H1 (cell line): ENCODE measurements at places on chromosomes 16 and 17. TPM values are rescaled to one million over a fixed set of nuclear protein-coding genes. Genes with fewer than 3 reads are reported as not detected.

GRCh38 chr16:70689970-70690891, 4.4 kb upstream of the MTSS2 start:
- no peak for DNase-seq

DNA sequence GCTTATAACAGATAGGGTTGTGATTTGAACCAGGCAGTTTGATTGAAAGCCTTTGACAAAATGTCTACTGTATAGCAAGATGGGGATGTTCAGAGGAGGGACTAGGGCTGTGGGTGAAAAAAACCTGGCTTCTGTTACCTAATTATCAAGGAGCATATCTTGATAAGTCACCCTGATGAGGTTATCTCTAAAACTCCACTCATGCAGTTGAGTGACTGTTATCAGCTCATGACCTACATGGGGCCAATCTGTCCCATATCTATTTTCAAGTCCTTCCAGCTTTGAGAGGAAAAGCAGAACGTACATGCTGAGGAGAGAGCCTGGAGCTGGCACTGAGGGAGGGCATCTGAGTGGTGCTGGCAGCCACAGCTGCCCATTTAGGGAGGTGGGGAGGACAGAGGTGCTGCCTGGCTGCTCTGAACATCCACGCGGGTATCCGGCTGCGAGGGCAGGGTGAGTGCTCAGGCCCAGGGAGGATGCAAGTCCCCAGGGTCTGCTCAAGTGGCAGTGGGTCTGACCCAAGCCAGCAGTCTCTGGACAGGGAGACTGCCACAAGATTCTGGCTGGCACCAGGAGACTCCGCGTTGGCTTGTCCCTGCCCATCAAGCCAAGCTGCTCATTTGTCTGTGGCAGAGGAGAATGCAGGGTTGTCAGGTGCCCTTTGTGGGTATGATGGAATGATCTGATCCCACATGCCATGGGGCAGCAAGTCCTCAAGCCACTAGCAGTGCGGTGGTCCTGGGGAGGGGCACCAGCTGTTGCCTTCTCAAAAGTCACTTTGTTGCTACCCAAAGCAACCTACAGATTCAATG, 29.2 kb downstream of the ATPAF2 start:
- DNase-seq: no peak

The KLHL10 gene
- 0.19 TPM in 1 of 2 replicates, not detected in the other for total RNA-seq

DNA sequence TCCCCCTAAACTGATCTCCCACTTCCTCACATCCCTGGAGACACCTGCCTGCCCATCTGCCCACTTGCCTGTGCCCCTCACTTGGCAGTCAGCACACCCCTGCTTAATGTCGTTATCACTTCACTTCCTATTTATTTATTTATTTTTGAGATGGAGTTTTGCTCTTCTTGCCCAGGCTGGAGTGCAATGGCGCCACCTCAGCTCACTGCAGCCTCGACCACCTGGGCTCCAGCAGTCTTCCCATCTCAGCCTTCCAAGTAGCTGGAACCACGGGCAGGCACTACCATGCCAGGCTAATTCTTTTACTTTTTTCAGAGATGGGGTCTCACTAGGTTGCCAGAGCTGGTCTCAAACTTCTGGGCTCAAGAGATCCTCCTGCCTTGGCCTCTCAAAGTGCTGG, 23.5 kb upstream of the PHOSPHO1 start:
- no peak for DNase-seq

DNA sequence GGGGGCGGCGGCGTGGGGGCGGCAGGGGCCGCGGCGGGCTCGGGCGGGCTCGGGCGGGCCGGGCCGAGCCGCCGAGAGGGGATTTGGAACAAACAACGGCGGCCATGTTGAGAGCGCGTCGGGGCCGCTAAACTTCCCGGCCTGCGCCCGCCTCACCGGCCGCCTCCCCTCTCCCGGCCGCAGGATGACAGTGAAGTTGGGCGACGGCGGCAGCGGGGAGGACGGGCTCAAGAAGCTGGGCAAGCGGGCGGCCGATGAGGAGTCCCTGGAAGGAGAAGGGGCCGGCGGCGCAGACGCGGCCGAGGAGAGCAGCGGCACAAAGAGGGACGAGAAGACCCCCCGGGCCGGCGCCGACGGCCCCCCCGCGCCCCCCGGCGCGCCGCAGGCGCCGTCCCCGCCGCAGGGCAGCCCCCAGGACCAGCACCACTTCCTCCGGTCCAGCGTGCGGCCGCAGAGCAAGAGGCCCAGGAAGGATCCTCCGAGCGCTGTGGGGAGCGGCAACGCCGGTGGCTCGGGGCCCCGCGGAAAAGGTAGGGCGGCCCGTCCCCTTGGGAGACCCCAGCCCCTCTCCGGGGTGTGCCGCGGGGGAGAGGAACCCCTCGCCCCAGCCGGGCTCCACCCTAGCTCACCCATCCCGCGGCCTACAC, 2.4 kb downstream of the CRAMP1 start:
- DNase-seq: no peak

- no peak for DNase-seq
Observed at GRCh38 chr17:19867079-19867328, 732 bp downstream of the ULK2 start.

The HOXB1 gene
- not detected in 2 replicates for total RNA-seq

- no peak for DNase-seq
Observed at GRCh38 chr17:47727704-47728036, 5.4 kb upstream of the TBX21 start.

The AMFR gene
- total RNA-seq: 20.4 and 21.7 TPM in 2 replicates

GRCh38 chr16:2189252-2189893, 7.0 kb downstream of the CASKIN1 start:
- DNase-seq: no peak

- no peak for DNase-seq
Observed at GRCh38 chr16:85612191-85612800, 826 bp upstream of the GSE1 start.

The CCL4 gene
- not detected in 2 replicates for total RNA-seq

The C16orf86 gene
- total RNA-seq: 2.0 and 2.3 TPM in 2 replicates

- DNase-seq: no peak
Observed at GRCh38 chr16:64991001-64991400, 130.9 kb downstream of the CDH11 start.

DNA sequence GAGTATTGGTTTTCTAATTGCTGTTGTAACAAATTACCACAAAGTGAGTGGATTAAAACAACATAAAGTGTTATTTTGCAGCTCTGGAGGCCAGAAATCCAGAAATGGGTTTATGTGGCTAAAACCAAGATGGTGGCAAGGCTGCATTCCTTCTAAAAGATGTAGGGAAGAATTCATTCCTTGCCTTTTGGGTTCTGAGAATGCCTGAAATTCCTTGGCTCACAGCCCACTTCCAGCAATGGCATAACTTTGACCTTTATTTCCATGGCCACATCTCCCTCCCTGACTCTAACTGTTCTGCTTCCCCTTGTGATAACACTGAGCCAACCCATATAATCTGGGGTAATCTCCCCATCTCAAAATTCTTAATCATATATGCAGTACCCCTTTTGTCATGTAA, 269.6 kb upstream of the RPL38 start:
- DNase-seq: no peak

DNA sequence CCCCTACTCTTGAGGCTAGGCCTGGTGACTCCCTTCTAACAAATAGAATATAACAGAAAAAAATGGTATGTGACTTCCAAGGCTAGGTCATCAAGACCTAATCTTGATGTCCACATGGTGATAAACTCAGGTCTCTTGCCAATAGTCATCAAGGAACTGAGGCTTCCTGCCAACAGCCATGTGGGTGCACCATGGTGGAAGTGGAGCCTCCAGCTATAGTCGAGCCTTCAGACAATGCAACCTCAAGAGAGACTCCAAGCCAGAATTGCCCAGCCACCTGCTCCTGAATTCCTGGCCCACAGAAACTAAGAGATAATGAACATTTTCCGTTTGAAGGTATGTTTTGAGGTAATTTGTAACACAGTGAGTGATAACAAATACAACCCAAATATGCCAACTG, 55.9 kb upstream of the SREBF1 start:
- DNase-seq: no peak

- DNase-seq: peak; percentile 86
Observed at GRCh38 chr17:5237541-5238016, 2.9 kb upstream of the SCIMP start.

DNA sequence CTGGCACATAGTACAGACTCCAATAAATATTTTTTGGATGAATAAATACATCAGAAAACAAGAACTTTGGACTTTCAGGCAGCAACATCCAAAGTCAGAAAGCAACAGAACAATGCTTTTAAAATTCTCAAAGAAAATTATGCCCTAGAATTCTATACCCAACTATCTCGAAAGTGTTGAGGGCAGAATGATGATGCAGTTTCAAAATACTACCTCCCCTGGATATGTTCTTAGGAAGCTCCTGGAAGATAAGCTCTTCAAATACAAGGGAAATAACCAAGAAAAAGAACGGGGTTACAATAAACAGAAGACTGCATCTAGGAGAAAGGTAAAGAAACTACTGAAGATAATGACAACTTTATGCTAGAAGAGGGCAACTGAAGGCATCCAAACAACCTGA, 11.0 kb downstream of the SIAH1 start:
- DNase-seq: no peak

The CRYBA1 gene
- not detected in 2 replicates for total RNA-seq

DNA sequence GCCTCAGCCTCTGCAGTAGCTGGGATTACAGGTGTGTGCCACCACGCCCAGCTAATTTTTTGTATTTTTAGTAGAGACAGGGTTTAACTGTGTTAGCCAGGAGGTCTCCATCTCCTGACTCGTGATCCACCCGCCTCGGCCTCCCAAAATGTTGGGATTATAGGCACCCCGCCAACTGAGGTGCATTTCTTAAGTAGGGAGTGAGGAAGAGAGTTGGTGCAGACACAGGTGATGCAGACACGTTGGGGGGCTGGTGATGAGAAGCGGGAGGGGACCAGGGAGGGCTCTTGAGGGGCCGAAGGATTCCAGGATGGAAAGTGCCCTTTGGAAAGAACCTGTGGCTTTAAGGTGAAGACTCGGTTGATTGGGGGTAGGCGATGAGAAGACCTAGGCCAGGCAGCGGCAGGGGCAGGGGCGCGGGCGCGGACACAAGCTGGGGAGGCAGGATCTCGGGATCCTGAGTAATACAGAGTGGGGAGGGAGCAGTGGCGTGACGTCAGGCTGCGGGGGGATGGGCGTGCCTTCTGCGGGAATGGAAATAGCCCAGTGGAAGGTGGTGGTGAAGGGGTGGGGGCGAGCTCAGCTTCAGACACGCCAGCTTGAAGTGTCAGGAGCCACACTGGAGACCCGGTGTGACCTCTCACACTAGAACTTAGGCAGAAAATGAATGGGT, 2.5 kb upstream of the ATP6V0C start:
- no peak for DNase-seq

DNA sequence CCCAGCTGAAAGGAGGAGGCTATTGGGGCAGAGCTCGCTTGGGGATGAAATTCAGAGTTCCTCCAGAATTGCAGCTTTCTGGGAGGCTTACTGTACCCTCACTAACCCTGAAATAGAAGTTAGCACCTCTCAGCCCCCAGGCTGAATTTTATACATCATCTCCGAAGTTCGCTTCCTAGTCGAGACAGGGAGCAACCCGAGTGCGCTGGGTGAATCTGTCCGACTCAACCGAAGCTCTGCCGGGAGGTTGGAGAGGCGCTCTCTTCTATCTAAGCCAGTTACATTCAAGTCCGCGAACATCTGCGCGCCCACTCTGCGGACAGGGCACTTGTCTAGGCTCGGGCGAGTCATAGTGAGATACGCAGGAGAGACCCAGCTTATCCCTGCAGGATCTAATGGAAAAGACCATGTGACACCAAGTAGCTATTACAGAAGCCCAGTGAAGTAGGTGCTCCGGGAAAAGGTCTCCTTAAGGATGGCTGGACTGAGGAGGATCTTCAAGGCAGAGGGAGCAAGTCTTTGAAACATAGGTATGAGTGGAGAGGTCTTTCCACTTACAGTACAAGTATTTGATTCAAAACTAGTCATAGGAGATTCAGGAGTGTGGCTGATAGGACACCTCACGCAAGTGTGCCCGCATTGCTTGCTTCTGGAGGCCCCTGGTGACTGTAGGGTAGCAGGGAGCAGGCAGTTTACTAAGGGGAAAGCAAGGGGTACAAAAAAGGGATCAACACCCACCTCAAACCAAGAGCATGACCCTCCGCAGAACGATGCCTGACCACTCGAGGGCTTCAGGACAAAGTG, 646 bp upstream of the HES7 start:
- DNase-seq: no peak

- peak; percentile 29 for DNase-seq
Observed at GRCh38 chr17:40219594-40220338, 662 bp downstream of the WIPF2 start.

The TPSAB1 gene
- total RNA-seq: not detected in 2 replicates

The SP6 gene
- total RNA-seq: 1.5 and 1.6 TPM in 2 replicates

DNA sequence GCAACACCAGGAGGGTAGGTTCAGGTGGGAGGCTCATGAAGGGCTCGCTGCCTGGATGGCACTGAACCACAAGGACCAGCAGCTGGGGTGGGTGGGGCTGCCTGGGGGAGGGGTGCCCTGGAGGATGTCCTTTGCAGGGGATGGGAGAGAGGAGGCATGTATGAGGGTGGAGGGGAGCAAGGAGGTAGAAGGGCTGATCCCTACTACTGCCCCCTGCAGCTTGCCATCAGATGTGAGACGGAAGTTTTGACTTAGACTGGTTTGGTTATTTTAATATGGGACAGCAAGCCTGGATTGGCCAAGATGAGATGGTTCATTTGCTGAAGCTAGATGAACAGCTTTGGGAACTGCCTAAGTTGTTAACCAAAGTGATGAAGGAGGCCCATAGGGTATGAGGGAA, 115.9 kb downstream of the SEC14L1 start:
- no peak for DNase-seq

GRCh38 chr17:83178533-83179304, 99.3 kb downstream of the METRNL start:
- no peak for DNase-seq

GRCh38 chr16:72015124-72015523, 6.6 kb downstream of the DHODH start:
- no peak for DNase-seq

GRCh38 chr17:56939869-56940484, 20.9 kb downstream of the COIL start:
- peak; percentile 45 for DNase-seq

The GNAO1 gene
- 30.2 and 34.4 TPM in 2 replicates for total RNA-seq

DNA sequence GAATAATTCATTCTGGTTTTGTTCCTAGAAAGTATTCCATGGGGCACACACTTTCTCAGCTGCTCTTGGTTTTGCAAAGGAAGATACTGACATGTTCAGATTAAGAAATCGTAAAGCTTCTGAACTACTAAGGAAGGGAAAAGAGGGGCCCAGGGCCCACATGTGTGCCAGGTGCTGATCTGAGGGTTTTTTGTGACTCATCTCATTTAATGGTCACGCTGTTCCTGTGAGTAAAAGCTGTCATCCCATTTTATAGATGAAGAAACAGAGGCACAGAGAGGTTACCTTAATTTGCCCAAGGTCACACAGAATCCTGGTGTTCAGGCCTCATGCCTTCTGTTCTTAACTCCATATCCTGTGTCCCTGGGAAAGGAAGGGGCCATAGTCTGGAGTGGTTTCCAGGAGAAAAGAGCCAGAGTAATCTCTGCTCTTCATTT, 113.2 kb downstream of the MSI2 start:
- no peak for DNase-seq

The SLC5A10 gene
- total RNA-seq: 0.11 TPM in 1 of 2 replicates, not detected in the other

The CCDC40 gene
- total RNA-seq: 11.5 and 11.6 TPM in 2 replicates

GRCh38 chr16:76988526-76988925, 202.5 kb upstream of the MON1B start:
- no peak for DNase-seq

The CHD9NB gene
- 3.8 and 4.5 TPM in 2 replicates for total RNA-seq

GRCh38 chr17:42431758-42432161, 8.7 kb upstream of the CAVIN1 start:
- DNase-seq: no peak

The WFDC1 gene
- total RNA-seq: 1.1 and 1.6 TPM in 2 replicates
